ENCODE measurements at places on chromosomes 6 and 20.

GRCh38 chr20:58892141-58892931 lies 39.8 kb downstream of the GNAS start:
- peak; percentile 74 for DNase-seq

DNA sequence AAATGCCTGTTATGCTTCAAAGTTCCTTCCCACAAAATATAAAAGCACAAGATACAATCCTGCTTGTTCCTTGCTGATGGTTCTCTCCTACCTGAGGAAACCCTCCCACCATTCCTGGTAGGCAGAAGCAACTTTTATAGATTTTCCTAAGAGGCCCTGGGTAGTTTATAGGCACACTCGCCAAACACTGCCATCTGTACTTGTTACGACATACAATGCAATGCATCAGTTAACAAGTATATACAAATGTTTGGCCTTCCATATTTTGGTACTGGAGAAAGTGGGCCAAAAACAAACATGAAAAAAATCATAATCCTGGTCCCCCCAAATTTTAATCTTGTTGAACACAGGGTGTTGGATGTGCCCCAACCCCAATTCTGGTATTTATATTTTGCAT lies 16.6 kb downstream of the MCM9 start:
- DNase-seq: no peak

DNA sequence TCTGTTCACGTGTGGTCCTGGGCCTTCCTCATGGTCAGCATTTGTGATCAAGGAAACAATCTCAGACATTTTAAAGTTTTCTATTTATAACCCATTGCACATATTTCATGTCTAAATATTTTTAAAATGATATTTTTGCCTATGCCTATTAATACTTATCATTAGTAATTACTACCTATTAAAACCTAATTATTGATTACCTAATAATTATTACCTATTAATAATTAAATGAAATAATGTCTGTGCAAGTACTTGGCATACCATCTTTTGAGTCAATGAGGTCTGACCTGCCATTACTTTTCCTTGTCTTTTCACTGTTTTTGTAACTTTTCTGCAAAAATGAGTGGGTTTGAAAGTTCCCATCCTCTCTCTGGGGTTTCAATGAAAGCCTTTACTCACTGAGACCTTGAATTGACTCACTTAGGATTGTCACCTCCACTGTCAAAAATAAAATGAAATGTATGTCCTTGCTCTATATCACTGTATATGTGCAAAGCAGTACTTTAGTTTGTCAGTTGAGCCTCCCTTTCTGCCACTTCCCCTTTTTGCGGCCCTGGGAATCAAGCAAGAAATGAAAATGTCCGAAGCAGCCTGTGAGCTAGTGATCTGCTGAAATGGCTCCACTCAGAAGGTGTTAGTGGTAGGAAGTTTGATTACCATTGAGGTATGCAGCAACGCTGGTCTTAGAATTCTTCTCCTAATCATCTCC lies 87.8 kb downstream of the L3MBTL3 start:
- DNase-seq: no peak

- no peak for DNase-seq
Measured at GRCh38 chr6:154432533-154433476, 76.2 kb upstream of the IPCEF1 start.
